Cardiac muscle cell (in vitro differentiated cells and primary cell): ENCODE measurements at places on chromosomes 11 and 22. TPM values are rescaled to one million over a fixed set of nuclear protein-coding genes. Genes with fewer than 3 reads are reported as not detected.

DNA sequence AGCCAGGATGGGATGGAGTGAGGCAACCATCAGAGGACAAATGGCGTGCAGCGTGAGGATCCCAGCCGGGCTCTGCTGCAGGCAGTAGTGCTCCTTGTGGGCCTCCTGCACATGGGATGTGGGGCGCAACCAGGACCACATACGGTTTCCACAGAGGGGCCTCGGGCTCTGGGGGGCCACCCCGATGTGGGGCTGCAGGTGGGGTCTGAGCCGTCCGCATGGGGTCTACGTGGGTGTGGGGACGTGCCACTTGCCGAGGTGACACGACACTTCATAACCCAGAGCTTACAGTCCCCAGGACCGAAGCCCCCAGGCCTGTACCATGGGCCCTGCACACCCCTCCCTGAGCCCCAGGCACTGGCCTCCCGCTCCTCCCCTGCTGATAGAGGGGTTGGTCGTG lies 10.8 kb downstream of the TTLL8 start:
- DNase-seq, result no peak

DNA sequence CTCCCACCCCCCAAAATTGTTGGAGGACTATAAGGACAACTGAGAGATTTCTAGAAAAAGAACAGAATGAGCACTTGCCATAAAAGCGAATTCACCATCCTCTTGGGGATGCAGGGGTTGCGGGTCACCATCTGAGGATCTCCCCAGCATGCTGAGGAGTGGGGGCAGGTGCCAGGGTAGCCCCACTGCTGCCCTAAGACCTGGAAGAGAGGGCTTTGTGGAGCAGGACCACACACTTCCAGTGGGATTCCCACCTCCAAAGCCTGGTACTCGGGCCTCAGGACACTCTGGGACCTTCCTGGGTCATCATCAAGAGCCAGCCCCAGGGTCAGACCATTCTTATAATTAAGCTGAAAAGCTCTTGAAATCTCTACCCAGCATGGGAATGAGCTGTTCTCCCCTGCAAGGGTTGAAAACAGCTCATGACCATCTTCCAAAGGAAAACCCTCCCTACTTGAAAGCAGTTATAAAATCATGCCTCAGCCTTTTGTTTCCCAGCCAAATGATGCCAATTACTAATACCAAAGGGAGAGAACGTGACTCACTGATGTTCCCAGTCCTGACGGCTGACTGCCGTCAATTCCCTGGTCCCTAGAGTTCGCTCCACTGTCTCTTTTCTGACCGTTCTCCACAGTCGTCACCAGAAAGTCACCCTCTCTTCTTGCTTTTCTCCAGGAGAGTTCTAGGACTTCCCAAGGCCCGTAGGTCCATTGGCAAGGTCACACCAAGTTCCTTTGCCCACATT lies 76.8 kb upstream of the CREB3L1 start:
- no peak for DNase-seq

GRCh38 chr22:37258005-37258752 lies 14.1 kb upstream of the RAC2 start:
- no peak for DNase-seq

- DNase-seq, result no peak
Observed at GRCh38 chr11:78038697-78039313, 15.7 kb upstream of the KCTD14 start.

GRCh38 chr11:64803158-64803845 lies at the start of gene MAP4K2:
TSS of gene MAP4K2 (minus strand) at chr11:64803214. CDS start at chr11:64803149, 65 bp downstream.
- peak; percentile 89 for DNase-seq

DNA sequence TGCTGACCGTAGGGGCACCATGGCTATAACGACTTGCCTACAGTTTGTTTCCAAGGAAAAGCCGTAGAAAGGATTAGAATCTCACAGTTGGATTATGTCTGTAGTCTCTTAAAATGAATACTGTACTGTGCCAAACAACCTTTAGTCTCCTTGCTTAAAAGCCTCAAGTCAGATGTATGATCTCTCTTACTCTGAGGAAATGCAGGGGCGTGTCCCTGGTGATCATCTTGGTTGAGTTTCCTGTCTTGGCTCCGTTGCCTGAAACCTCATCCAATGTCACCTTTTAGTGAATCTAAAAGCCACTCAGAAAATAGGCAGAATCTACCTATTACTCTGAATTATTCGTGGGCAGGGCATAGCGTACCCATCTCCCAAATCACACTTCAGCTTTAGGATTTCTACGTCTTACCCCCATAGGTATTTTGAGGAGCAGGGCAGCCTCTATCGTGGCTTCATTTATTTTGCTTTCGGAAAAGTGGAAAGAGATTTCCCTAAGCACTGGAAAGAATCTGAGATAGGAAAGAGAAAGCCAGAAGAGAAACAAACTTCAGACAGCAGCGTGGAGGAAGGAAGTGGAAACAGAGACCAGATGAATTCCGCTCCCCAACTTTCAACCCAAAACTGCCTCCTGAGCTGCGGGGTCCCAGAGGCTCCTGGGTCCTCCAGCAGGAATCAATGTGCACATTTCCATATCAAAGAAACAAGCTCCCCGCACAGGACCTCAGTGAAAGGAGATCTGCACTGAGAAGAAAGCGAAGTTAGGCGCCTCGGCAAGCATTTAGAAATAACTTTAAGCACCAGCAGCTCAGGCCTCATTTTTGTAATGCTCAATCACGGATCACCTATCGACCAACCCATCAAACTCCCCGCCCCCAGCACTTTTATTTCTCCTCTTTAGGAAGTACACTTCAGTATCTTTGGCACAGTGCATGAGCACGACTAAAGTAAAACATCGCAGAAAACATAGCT lies 245.8 kb downstream of the ETS1 start:
- DNase-seq, result peak; percentile 20

- peak; percentile 68 for DNase-seq
Observed at GRCh38 chr11:122772945-122773344, 65.4 kb upstream of the CRTAM start.

- no peak for DNase-seq
Observed at GRCh38 chr11:65921033-65921555, 1.9 kb downstream of the DRAP1 start.

GRCh38 chr22:37089434-37089833 lies 20.1 kb downstream of the TMPRSS6 start:
- no peak for DNase-seq

GRCh38 chr11:91624021-91624420 lies 600.6 kb upstream of the FAT3 start:
- no peak for DNase-seq

DNA sequence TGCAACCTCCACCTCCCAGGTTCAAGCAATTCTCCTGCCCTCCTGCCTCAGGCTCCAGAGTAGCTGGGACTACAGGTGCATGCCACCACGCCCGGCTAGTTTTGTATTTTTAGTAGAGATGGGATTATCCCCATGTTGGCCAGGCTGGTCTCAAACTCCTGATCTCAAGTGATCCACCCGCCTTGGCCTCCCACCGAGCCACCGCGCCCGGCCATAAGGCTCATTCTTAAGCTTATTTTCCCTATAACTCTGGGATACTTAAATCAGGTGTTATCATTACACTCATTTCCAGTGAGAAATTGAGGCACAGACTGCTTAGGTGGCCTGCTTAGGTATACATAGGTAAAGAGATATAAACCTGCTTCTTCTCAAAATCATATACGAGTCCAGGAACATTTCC lies 188.3 kb upstream of the MTNR1B start:
- DNase-seq, result no peak

DNA sequence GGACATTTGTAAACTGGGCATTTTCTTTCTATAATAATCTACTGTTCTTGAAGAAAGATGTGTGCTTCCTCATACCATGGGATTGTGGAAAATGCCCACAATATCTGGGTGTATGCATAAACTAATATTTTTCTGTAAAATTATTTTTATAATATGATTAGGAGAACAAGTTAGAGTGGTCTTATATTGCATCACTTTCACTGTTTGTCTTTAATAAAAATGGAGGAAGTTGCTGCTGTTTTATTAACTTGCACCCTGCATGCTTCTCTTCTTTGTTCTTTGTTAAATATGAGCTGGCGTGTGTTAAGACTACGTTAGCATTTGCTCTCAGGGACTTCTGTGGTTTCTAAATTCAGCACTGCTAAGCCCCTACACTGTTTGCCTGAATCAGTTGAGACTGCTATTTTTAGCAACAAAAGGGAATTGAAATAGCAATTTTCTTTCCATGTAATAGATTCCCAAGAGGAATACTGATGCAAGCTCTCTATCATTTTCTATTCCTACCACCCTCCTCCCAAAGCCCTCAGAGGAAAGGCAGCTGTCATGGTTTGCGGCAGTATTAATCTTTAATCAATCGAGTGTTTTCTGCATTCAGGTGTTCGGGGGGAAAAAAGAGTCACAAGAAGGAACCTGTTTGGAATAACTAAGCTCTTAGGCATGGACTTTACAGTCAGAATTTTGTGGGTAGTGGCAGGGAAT lies 56.1 kb downstream of the HSD17B12 start:
- DNase-seq, result peak; percentile 75

- peak; percentile 75 for DNase-seq
Observed at GRCh38 chr22:29040385-29041275, 21.0 kb downstream of the C22orf31 start.

GRCh38 chr11:36672815-36673450 lies 74.9 kb upstream of the RAG2 start:
- peak; percentile 35 for DNase-seq

GRCh38 chr22:32932176-32932575 lies 126.0 kb downstream of the SYN3 start:
- DNase-seq, result no peak

DNA sequence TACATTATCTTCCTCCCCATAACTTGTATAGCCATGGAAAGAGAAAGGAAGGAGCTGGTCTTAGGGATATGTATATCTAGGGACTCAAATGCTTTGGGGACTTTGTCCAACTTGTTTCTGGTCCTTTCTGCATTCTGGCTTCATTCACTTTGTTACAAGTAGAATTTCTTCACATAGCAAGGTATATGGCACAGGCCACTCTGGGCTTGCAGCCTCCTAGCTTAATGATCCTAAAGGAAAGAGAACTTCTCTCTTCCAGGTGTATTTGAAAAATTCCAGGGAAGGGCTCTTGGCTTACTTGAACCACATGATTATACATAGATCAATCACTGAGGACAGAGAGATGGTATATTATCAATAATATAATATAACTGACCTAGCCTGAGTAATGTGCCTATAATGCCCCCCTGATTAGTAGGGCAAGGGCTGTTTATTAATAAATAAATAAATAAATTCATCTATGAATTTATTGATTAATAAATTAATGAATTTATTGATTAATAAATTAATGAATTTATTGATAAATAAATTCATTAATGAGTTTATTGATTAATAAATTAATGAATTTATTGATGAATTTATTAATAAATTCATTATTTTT lies 48.2 kb upstream of the CEP295 start:
- DNase-seq, result no peak

DNA sequence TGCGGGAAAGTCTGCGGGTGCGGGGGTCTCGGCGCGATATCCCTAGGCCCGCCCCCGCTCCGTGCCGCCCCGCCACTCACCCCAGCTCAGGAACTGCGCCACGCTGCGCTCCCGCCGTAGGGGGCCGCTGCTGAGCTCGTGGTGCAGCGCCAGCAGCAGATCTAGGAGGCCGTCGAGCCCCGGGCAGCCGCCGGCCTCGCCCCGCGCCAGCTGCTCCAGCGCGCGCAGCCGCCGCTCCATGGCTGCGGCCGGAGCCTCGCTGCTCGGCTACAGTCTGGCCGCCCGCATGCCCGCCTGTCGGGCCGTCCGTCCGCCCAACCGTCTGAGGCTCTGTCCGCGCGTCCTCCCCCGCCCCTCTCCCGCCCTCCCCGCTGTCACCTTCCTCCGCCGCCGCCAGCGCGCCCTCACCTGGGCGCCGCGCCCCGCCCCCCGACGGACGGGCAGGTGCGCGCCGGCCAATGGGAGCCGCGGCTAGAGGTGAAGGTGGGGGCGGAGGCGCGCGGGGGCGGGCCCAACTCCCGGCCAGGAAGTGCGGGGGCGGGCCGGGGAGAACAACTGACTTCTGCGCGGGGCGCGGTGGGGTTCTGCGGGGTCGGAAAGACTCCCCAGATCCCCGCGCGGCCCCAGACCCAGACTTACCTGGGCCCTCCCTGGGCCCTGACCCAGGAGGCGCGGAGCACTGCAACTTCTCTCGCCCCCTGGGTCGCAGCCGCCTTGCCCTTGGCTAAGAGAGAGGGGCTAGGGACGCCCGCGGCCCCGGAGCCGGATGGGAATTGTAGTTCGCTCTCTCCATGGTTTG lies at the start of gene CDC42BPG:
Gene CDC42BPG (minus strand): TSS at position 324 of the 799 bp plus-strand sequence. CDS start 84 bp downstream, at position 240.
- peak; percentile 76 for DNase-seq

DNA sequence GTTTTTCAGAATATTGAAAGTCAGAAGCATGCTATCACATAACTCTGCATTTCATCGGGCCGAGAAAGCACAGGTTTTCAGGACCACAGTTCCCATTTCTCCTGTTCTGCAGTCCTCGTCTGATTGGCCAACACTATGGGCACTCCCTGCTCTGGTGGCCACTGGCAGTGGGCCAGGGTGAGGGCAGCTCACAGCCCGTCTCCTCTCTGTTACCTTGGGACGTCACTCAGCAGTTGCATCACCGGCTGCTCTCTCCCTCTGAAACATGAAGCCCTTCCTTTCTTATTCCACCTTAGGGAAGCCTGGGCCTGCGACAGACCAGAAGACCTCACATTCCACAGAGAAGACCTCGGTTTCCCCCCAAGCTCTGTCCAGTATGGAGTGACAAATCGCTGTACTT lies 11.4 kb upstream of the MICAL3 start:
- peak; percentile 46 for DNase-seq

GRCh38 chr11:120305286-120305685 lies 19.8 kb upstream of the TLCD5 start:
- DNase-seq, result no peak

GRCh38 chr22:18078329-18079041 lies 695 bp downstream of the PEX26 start:
- DNase-seq, result peak; percentile 22

DNA sequence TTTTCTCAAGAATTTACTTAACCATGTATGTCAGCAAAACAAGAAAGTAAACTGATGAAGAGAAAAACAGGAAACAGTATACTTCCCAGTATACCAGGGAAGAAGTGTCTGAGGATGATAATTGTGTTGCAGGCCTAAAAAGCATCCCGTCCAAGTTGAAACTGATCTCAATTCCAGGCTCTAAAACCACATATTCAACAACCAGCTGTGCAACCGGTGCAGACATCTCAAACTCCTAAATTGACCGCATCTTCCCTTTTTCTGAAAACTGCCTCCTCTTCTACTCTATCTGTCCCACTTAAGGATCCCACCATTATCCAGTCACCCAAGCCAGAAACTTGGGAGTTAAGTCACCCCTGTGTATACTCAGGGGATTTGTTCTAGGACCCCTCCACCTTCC lies 47.2 kb downstream of the CCDC83 start:
- DNase-seq, result no peak

- no peak for DNase-seq
Observed at GRCh38 chr11:29293825-29294224, 723.0 kb downstream of the KCNA4 start.

- no peak for DNase-seq
Observed at GRCh38 chr22:36104988-36105387, 55.6 kb downstream of the APOL3 start.

Gene CRYBB1
- total RNA-seq, result 0.11 TPM in 1 of 2 replicates, not detected in the other

Gene BACE1
- 25.3 and 25.9 TPM in 2 replicates for total RNA-seq

Gene CARD18
- not detected in 2 replicates for total RNA-seq

Gene BRSK2
- 0.69 and 3.0 TPM in 2 replicates for total RNA-seq

Gene FUT4
- 4.3 and 5.0 TPM in 2 replicates for total RNA-seq

Gene KREMEN1
- total RNA-seq, result 19.0 and 20.3 TPM in 2 replicates

Gene LRRC10B
- total RNA-seq, result 0.60 and 0.74 TPM in 2 replicates

Gene CCDC188
- not detected in 2 replicates for total RNA-seq

Gene KLHL35
- total RNA-seq, result 2.2 and 2.7 TPM in 2 replicates

Gene MS4A6A
- 0.83 TPM in 1 of 2 replicates, not detected in the other for total RNA-seq

Gene RIMBP3C
- 1.1 and 3.2 TPM in 2 replicates for total RNA-seq

Gene PLEKHB1
- total RNA-seq, result 32.8 and 33.5 TPM in 2 replicates

Gene MICAL2
- total RNA-seq, result 123 and 178 TPM in 2 replicates

Gene KRTAP5-6
- total RNA-seq, result not detected in 2 replicates
